ENCODE measurements at places on chromosomes 5 and 9.

- no peak for DNase-seq
These were observed 2.6 kb upstream of the PPARGC1B start for GRCh38 chr5:149727336-149728035.

GRCh38 chr9:81080900-81081299 is 608.4 kb downstream of the TLE1 start:
- DNase-seq: no peak

DNA sequence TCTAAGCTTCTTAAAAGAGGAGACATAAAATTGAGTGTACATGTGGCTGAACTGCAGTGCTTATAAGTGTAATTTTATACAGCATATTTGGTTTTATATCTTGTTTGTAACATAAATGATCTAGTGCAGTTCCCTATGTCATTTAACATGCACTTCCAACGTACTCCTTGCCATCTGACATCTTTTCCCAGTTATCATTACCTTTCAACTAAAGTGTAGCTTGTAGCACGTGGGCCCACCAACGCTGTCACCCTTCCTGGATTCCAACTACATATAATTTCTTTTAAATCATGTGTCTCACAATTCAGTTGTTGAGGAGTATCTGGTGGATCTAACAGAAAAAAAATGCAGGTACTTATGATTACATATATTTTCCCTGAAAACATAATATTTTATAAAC is 50.1 kb downstream of the LIFR start:
- DNase-seq: no peak

DNA sequence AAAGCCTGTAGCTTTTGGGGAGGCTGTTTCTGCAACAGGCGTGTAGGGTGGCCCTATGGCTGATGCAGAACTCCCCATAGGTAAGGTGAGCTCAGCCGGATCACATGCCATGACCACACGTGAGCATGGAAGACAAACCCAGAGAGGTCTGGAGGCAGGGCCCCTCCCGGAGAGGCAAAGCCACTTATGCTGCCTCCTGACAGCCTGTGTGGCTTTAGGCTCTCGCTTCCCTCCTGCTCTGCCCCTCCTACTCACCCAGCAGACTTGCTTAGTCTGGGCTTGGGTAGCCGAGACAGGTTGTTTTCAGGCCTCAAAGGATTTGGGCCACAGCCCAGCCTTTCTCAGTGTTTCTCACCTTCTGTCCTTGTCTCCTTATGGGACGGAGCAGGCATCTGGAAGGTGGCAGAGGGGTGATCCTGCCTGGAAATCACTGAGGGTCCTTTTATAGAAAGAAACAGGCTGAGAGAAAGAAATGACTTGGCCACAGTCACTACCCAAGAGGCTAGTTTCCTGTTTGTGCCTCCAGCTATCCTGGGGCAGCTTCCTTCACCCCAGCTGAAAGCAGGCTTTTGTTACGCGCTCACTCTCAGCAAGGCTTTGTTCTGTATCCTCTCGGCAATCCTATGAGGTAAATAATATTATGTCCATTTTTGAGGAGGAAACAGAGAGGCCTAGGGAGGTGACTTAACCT is 89.9 kb downstream of the DAB2IP start:
- no peak for DNase-seq

- DNase-seq: no peak
These were observed 1.0 kb downstream of the CERT1 start for GRCh38 chr5:75510417-75510835.

- no peak for DNase-seq
These were observed 97.1 kb downstream of the DTWD2 start for GRCh38 chr5:118891252-118891651.

Measured in CD4-positive, alpha-beta memory T cell (primary cell).